ENCODE measurements at places on chromosomes 4 and X.

DNA sequence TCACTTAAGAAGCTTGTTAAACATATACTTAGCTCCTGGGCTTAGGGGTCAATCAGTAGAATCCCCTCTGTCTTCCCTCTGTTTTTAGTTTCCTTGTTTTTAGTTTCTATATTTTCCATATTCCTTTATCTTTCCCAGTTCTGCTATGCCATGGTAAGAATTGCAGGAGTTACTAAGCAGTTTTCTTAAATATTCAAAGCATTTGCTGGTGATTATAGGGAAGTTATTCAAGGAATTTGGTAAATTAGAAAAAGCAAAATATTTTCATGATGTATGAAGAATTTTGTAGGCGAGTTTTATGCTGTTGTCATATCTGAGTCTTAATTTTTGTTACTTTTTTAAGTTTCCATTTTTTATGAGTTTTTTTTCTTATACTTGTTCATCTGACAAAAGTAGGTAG is 91.6 kb upstream of the NUDT6 start:
- no peak for DNase-seq

GRCh38 chrX:37679888-37680287 is 5.7 kb upstream of the XK start:
- DNase-seq, result no peak

GRCh38 chr4:106529348-106530023 is 160.9 kb upstream of the GIMD1 start:
- DNase-seq, result no peak

DNA sequence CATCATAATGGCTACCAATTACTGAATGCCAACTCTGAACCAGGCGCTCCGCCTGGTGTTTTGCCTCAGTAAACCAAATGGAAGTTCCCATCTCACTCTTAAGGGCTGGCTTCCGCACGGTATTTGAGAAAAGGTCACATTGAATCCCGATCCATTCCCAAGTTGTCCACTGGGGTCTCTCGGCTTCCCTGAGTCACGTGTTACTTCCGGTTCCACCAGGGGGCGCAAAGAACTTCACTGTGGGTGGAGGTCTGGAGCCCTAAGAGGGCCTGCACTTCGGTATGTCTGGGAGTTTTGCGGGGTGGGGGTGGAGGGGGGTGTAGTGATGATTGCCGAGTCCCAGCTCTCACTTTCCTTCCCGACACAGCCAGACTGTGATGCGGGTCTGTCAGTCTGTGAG is 13.4 kb upstream of the NHS start:
- DNase-seq, result no peak

- no peak for DNase-seq
These were observed 8.5 kb downstream of the TAFAZZIN start for GRCh38 chrX:154419688-154420401.

DNA sequence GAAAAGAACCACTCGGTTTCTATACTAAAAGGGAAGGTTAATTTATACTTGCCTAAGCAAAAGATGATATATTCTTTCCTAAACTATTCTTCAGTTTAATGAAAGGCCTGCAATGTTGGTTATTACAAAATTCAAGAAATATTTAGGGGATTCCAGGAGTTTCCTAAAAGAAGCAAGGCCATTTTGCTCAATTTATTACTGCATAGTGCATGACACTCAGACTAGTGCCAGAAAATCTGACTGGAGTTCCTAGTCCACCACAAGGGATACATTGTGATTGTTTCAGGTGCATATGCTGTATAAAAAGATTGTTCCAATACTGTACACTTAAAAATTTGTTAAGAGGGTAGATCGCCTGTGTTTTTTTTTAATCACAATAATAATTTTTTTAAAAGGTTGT is 78.7 kb downstream of the CAPN6 start:
- DNase-seq, result no peak

- no peak for DNase-seq
These were observed 89.2 kb downstream of the PJA1 start for GRCh38 chrX:69076088-69076487.

DNA sequence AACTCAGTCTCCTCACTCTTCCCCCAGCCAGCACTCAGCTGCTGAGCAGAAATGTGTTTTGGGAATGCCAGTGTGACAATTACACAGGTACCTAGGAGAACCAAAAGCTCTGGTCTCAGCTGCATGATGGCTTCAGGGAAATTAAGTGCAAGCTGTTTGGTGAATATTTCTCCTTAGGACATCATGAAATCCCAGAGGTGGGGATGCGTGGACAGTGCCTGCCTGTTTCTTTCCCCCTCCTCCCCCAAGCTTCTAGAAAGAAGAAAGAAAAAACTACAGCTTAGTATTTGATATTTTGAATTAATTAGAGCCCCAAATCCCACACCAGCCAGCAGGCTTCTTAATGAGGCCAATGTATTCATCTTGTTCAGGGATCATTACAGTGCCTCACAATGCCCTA is 243.0 kb downstream of the IDS start:
- DNase-seq, result no peak

DNA sequence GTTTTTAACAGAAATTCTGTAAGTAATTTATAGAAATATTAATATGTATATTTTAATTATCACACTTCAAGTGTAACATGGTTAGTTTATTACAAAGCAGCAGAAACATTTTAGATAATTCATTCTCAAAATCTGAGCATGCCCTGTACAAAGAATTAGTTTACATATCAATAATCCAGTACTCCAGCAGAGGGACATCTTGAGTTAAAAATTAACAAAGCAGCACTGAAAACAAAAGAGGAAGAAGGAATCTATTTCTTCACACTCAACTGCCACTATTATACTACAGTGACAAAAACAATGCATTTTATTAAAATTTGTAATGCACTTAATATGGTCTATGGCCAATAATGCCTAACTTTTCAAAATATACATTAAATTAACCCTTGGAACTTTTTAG is 179.1 kb upstream of the KLHL4 start:
- no peak for DNase-seq

DNA sequence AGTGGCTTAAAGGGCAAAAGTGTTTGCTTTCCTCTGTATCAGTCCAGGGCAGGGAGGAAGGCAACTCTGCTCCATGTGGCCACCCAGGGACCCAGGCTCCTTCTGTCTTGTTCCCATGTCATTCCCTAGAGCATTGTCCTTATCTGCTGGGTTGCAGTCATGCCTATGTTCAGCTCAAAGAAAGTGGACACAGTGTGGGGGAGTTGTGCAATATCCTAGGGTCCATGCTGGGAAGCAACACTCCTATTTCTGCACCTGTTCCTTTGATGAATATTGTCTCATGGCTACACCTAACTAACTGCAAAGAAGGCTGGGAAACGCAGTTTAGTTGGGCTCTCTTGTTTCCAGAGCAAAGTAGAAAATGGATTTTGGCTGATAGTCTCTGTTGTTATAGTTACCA is 107.0 kb upstream of the OTUD4 start:
- no peak for DNase-seq

- peak; percentile 10 for DNase-seq
These were observed 40.0 kb downstream of the RIPPLY1 start for GRCh38 chrX:106862972-106863688.

DNA sequence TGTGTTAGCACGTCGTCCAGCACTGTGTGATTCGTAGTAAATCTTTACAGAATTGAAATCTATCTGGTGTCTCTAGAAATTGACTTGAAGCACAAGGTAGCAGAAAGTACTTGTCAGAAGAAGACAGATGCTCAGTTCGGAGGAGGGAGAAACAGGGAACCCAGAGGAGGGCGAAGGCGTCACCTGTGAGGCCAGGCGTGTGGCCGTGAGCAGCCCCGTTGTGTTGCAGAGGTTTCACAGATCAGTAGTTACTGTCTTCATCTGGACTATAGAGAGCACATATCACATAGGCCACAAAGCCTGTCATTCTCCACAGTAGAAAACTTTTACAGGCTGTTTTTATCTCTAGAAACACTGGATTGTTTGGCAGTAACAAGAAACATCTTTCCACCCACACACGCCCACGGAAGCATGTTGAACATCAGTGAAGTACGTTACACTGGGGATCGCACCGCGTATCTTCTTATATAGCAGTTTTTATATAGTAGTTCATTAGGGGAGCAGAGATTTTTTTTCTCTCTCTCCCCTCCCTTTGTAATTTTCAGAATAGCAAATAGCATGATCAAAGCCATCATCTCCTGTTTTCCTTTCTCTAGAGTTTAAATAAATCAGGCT is 48.1 kb upstream of the TLR3 start:
- no peak for DNase-seq

GRCh38 chr4:105520819-105521790 is 31.3 kb upstream of the ARHGEF38 start:
- peak; percentile 37 for DNase-seq

GRCh38 chr4:113290666-113291065 is 241.2 kb downstream of the ANK2 start:
- no peak for DNase-seq

- DNase-seq, result no peak
These were observed 12.8 kb upstream of the UBQLN2 start for GRCh38 chrX:56550667-56551066.

- DNase-seq, result no peak
These were observed 880.8 kb downstream of the TECRL start for GRCh38 chr4:63528256-63528991.

Measured in Jurkat, Clone E6-1 (cell line).